ENCODE measurements at places on chromosomes 3 and 15.
A peak's percentile ranks its signal among the peaks of the same experiment; 100 is the strongest.

- H3K27me3 ChIP-seq, result no peaks in the 10 kb centered on the region
- no peak overlapping the region for H3K4me3 ChIP-seq
- H3K27ac ChIP-seq, result peak overlapping the region; percentile 89
- peaks cover 63% of the 10 kb centered on the region for H3K4me1 ChIP-seq
These were observed 369.4 kb downstream of the NR2F2 start for GRCh38 chr15:96699871-96700401.

GRCh38 chr3:29591579-29591978 lies 310.7 kb downstream of the RBMS3 start:
- H3K4me1 ChIP-seq, result no peaks in the 10 kb centered on the region
- H3K27me3 ChIP-seq, result no peaks in the 10 kb centered on the region
- H3K4me3 ChIP-seq, result no peak overlapping the region
- no peaks in the 10 kb centered on the region for H3K36me3 ChIP-seq

DNA sequence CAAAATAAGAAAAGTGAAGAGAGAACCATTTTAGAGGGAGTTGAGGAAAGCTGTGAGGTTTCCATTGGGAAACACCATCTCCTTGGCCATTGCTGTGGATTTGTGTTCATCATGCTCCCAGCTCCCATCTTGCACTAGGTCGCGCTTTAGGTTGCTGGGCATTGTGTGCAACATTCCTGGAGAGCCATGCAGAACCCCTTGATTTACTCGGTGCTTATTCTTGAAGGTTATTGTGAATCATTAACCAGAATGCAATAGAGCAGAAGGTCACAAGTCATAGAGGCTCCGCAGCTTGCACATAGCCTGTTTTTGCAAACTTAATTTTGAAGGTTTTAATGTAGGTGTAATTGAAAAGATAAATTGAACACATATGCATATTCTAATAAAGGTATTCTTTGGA lies 239.2 kb upstream of the IL12A start:
- no peak overlapping the region for H3K27ac ChIP-seq
- no peaks in the 10 kb centered on the region for H3K4me1 ChIP-seq
- H3K27me3 ChIP-seq, result no peaks in the 10 kb centered on the region
- H3K36me3 ChIP-seq, result no peaks in the 10 kb centered on the region
- no peak overlapping the region for H3K4me3 ChIP-seq

DNA sequence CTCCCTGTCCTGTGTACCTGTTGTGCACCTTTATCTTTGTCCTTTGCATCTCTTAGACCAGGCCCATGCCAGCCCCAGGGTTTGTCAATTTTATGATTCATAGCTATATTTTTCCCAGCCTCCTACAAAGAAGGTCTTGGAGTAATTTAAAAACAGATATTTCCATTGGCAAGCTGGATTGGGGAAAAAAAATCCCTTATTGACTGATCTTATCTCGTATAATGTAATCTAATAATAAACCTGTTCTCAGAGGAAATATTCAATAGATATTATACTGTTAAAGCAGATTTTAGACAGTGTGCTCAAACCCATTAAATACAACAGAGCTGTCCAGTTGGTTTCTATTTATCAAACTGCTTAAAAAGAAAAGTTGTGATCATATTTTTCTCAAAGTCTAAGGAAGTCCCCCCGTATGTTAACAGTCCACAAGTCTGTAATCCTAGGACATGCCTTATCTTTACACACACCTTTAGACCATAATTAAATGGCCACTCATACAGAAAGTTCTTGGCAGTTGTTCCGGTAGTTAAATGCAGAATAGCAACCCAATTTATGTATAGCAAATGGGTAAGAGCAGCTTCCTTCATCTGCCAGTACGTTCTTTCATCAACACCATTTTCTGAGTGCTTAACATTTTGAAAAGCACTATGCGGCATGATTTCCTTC lies 700.9 kb upstream of the NR2F2 start:
- H3K27me3 ChIP-seq, result no peaks in the 10 kb centered on the region
- DNase-seq, result no peak
- H3K4me3 ChIP-seq, result no peak overlapping the region
- peaks cover 17% of the 10 kb centered on the region for H3K4me1 ChIP-seq
- no peak overlapping the region for H3K27ac ChIP-seq

DNA sequence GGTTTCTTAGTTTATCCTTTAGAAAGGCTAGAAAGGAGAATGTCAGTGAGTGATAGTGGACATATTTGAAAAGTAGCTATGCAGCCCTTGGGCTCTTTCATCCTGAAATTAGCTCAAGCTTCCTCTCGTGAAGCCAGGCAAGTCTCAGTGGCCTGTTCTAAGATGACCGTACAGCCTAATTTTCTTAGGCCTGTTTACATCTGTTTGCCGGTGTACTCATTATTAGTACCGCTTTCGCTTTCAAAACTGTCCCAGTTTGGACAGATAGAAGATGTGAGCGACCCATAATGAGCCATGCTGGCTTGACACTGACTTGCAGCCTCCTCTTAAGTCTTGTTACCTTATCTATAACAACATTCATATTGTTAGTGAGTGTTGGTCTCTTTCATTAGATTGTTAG lies 5.7 kb upstream of the ARL14 start:
- H3K4me3 ChIP-seq, result no peak overlapping the region
- H3K27ac ChIP-seq, result no peak overlapping the region
- no peaks in the 10 kb centered on the region for H3K27me3 ChIP-seq
- H3K4me1 ChIP-seq, result no peaks in the 10 kb centered on the region

GRCh38 chr15:51970132-51970817 lies 1.3 kb downstream of the LEO1 start:
- peaks cover 2% of the 10 kb centered on the region for H3K36me3 ChIP-seq
- H3K4me1 ChIP-seq, result peaks cover 7% of the 10 kb centered on the region
- H3K4me3 ChIP-seq, result peak overlapping the region; percentile 97
- no peak overlapping the region for H3K27ac ChIP-seq
- DNase-seq, result no peak

- no peak overlapping the region for H3K4me3 ChIP-seq
- H3K4me1 ChIP-seq, result peaks cover 18% of the 10 kb centered on the region
- no peaks in the 10 kb centered on the region for H3K36me3 ChIP-seq
- DNase-seq, result no peak
- H3K27ac ChIP-seq, result no peak overlapping the region
These were observed 48.3 kb downstream of the SERPINI1 start for GRCh38 chr3:167783781-167784180.

GRCh38 chr3:50418850-50419249 lies 59.5 kb upstream of the TMEM115 start:
- H3K4me3 ChIP-seq, result no peak overlapping the region
- no peaks in the 10 kb centered on the region for H3K4me1 ChIP-seq

DNA sequence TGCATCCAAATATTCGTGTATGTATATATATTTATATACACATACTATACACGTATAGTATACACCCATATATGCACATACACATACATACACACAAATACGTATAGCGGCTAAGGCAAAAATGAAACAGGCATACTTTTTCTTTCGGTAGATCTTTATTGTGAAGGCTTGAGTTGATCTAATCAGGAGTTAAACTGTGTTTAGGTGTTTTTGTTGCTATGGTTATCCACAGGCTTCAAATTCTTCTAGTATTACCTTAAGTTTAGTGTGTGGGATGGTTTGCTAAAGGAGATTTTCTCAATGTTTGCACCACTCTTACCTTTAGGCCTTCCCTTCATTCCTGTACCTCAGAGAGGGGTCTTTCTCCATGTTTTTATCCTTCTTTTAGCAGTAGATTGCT lies 28.2 kb downstream of the ZNF662 start:
- H3K27ac ChIP-seq, result no peak overlapping the region
- H3K27me3 ChIP-seq, result no peaks in the 10 kb centered on the region

DNA sequence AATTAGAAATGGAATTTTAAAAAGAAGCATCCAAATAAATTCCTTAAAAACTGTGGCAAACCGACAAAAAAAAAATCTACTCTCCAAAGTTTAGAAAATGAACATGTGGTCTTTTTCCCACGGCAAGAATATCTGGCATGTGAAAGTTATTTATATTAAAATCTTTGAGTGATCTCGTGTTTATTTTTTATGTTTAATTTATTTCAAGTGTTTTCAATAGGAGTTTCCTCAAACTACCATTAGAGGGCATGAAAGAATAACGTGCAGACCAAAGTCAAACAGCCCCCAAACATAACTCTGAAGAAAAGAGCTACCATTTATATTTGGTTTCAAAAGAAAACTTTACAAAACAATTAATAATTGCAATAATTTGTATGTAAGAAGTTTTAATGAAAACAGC lies 286.4 kb downstream of the ZIC4 start:
- no peaks in the 10 kb centered on the region for H3K27me3 ChIP-seq
- no peak overlapping the region for H3K27ac ChIP-seq
- peak; percentile 44 for DNase-seq

DNA sequence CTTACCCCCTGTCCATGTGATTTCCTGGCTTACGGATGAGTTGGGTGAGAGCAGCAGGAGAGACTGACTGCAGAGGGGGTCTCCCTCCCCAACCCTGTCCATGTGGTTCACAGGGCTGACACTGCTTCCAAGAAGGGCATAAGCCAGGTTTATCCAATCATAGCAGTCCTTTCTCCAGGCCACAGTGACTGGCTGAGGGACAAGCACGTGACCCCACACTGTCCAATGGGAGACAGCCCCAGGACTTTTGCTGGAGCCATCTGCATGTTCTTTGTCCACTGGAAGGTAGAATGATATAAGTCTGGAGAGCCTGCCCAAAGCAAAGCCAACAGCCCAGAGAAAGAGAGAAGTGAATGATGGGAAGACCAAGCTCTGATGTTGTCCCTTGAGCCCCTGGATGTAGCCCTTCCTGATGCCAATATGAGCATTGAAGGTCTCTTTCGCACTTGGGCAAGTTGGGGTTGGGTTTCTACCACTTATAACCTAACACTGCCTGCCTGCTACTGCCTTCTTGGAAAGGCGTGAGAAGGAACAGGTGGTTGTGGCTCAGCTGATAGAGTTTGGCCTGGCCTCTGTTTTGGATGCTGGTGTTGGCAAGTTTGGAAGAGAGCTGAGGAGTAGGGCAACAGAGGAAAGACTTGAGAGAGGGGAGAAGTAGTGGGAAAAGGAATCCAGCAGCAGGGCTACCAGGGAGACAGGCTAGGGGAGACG lies 41.3 kb upstream of the GRIP2 start:
- no peak for DNase-seq
- no peak overlapping the region for H3K27ac ChIP-seq
- H3K27me3 ChIP-seq, result no peaks in the 10 kb centered on the region
- no peak overlapping the region for H3K4me3 ChIP-seq
- no peaks in the 10 kb centered on the region for H3K4me1 ChIP-seq

GRCh38 chr15:58095415-58095814 lies 29.9 kb upstream of the ALDH1A2 start:
- no peaks in the 10 kb centered on the region for H3K27me3 ChIP-seq
- H3K4me1 ChIP-seq, result no peaks in the 10 kb centered on the region
- H3K27ac ChIP-seq, result no peak overlapping the region
- no peak overlapping the region for H3K4me3 ChIP-seq

DNA sequence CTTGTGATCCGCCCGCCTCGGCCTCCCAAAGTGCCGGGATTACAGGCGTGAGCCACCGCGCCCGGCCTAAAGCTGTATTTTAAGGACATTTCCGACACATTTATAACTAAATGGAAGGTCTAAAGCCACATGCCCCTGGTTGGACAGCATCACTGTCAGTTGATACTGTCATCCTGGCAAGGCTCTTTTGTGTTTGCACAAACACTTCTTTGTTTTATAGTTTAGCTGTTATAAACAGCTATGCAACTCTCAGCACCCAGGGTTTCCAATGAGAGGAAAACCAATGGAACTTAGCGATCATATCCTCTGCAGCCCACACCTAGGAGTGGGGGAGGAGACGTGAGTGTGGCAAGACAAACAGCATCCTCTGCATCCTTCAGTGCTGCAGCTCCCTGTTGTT lies 19.7 kb downstream of the NIPA1 start:
- H3K4me3 ChIP-seq, result no peak overlapping the region
- no peaks in the 10 kb centered on the region for H3K4me1 ChIP-seq

DNA sequence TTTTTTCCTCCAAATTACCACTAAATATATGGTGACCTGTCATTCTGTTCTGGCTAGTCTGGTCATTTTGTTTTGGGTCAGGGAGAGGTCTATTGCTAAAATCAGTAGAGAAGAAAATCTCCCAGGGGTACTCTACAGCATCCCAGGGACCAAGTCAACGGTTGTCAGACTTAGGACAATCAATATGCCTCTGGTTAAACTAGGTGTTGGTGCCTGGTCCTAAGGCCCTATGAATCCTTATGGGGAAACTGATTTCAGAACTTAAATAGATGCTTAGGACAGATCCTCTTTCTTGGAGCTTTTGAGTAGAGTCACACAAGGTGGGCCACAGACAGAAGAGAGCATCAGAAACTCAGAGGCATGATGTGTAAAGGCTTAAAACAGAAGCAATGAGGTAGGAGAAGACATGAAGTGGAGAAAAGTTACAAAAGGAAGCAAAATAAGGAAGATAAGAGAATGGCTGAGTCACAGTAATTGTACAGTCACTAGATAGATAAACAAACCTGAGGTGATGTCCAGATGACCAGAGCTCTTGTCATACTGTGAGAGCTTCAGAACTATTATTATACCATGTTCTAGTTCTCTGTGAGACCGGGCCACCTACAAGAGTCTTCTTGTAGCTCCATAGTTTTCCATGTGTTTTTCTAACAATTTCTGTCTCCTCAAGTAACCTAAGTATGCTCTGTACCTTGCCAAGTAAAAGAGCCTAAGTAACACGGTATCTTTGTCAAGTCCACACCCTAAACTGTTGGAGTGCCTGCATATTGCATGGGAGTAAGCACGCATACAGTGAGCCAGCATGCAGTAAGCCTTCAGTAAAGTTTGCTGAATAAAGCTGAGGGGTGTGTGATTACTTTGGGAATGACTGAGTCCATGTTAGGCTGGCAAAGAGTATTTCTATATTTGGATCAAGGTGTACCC lies 44.6 kb upstream of the LEKR1 start:
- no peak overlapping the region for H3K27ac ChIP-seq
- no peak overlapping the region for H3K4me3 ChIP-seq
- H3K36me3 ChIP-seq, result no peaks in the 10 kb centered on the region
- no peaks in the 10 kb centered on the region for H3K4me1 ChIP-seq
